ENCODE measurements at places on chromosomes 4 and X.

DNA sequence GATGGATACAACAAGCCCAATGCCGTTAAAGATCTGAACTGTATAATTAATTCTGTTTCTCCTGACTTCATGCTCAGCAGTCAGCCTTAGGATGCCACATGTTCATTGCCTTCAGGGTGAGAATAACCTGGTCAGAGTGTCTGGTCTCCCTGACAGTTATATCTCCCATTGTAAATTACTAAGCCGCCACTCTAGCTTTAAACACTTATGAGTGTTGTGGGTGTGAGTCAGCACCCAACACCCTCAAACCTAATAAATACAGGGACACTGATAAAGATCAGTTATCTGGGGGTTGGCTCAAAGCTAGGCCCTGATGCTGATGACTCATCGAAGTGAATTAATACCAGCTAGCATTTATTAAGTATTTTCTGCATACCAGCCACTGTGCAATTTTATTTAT is 64.9 kb upstream of the DYNLT3 start:
- DNase-seq: peak; percentile 5

DNA sequence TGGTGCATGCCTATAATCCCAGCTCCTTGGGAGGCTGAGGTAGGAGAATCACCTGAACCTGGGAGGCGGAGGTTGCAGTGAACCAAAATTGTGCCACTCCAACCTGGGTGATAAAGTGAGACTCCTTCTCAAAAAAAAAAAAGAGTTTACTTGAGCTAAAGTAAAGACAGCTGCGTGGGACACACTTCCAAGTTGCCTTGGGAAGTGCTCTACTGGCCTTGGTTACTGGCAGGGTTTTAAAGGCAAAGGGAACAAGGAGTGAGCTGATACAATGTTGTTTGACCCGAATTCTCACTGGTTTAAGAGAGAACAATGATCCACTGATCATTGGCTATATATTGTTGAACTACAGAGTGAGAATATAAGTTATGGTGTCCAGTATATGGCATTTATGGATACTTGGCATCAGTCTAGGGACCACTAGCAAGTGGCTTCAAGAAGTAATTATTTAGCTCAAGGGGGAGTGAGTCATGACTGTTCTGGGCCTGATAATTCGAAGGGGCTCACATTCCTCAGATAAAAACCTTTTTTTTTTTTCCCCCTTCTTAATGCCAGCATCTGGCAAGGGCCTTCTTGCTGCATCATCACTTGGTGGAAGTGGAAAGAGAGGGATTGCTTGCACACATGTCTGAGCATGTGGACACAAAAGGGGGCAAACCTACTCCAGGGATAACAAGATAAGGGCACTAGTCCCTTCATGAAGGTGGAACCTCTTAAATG is 32.3 kb downstream of the GRK4 start:
- no peak for DNase-seq

GRCh38 chrX:49269010-49269766 is 405 bp upstream of the PPP1R3F start:
- DNase-seq: peak; percentile 97

DNA sequence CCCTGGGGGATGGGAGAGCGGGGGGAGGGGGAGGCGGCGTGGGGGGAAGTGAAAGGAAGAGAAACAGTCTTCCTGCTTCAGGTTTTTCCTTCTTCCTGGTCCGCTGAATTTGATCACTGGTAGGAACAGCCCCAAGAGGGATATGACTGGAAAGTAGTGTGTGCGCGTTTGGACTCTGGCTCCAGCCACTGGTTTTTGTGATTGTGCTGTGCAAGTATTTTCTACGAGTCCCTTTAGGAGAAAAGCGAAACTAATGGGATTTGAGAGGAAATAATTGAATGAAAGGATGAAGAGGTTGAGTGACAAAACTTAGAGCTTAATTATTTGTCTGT is 836 bp downstream of the PRRG1 start:
- DNase-seq: no peak

DNA sequence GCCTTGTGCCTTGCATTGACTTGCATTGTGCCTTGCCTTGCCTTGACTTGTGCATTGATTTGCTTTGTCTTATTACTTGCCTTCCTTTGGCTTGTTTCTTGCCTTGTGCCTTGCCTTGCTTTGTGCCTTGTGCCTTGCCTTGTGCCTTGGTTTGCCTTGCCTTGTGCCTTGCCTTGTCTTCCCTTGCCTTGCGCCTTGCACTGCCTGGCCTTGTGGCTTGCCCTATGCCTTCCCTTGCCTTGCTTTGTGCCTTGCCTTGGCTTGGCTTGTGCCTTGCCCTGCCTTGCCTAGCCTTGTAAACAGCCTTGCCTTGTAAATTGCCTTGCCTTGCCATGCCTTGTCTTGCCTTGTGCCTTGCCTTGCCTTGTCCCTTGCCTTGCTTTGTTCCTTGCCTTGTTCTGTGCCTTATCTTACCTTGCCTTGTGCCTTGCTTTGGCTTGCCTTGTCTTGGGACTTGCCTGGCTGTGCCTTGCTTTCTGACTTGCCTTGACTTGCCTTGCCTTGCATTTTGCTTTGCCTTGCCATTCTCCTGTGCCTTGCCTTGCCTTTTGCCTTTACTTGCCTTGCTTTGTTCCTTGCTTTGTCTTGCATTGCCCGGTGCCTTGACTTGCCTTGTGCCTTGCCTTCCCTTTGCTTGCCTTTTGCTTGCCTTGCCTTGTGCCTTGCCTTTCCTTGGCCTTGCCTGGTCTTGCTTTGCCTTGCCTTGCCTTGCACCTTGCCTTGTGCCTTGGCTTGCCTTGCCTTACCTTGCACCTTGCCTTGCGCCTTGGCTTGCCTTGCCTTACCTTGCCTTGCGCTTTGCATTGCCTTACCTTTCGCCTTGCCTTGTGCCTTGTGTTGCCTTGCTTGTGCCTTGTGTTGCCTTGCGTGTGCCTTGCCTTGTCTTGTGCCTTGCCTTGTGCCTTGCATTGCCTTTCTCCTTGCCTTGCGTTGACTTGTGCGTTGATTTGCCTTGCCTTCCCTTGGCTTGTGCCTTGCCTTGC is 97.5 kb downstream of the TAB3 start:
- DNase-seq: no peak

GRCh38 chr4:60117726-60118323 is 1082.3 kb upstream of the ADGRL3 start:
- DNase-seq: no peak

GRCh38 chrX:146278381-146278780 is 460.8 kb downstream of the SLITRK2 start:
- DNase-seq: no peak

DNA sequence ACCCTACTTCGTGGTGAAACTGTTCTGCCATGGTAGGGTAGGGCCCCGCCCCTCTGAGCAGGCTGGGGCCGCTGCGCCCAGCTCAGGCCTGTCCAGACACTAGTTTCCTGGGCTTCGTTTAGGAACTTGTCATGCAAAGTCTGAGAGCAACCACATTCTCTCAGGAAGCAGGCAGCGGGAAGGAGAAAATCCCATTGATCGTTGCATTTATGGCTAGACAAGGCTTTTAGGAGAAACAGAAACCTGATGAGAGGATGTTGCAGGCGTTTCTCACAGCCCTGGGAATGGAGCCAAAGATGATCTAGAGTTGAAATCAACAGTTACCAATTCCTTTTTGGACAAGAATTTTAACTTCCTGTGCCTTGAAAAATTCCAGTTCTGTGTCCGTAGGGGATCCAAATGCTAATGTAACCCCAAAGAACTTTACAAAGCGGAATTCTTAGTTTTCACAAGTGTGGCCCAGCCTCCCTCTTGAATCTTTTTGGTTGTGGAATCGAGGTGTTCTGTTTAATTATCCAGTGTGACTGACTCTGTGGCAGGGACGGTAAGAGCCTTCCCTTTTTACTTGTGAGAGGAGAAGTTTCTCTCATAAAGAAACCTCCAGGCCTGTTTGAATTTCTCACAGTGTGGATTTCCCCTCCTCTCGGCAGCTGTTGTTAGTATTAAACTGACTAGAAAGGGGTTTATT is 4.5 kb upstream of the CXCL9 start:
- no peak for DNase-seq

GRCh38 chrX:47568656-47569295 is 7.8 kb downstream of the ARAF start:
- peak; percentile 43 for DNase-seq

DNA sequence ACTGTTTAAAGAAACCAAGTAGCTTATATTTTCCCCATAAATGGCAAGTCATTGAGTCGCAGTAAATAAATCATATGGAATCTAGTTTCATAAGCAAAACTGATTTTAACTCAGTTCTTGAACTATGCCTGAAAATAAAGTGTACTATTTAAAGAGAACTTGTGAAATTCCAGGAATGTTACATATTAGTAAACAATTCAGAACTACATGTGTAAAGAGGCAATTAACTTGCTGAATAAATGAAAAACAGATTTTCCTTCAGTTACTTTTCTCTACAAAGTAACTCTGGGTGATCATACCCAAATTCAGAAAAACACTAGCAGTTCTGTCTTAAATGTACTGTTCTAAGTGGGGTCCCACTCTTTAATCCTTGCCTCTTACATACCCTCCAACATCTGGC is 236.1 kb upstream of the EDNRA start:
- DNase-seq: no peak

GRCh38 chr4:187065396-187065795 is 341.7 kb upstream of the FAT1 start:
- DNase-seq: no peak

GRCh38 chrX:12892716-12893115 is 13.7 kb upstream of the TLR8 start:
- no peak for DNase-seq

DNA sequence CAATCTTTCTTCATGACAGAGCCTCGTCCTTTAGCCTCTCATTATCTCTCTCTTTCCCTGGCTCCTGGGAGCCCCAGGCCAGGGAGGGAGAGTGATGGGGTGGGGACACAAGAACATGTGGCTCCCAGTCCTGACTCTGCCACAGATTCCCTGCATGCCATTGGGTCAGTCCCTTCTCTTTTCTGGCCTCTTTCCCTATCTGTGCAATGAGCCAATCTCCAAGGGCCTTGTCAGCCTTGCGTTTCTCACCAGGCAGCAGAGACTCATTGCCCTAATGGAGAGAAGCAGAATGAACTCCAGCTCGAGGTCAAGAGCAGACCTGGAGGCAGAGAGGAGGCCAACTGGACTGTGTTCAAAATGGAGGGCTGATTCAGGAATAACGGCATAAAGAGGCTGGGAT is 38.4 kb upstream of the PJA1 start:
- DNase-seq: no peak

DNA sequence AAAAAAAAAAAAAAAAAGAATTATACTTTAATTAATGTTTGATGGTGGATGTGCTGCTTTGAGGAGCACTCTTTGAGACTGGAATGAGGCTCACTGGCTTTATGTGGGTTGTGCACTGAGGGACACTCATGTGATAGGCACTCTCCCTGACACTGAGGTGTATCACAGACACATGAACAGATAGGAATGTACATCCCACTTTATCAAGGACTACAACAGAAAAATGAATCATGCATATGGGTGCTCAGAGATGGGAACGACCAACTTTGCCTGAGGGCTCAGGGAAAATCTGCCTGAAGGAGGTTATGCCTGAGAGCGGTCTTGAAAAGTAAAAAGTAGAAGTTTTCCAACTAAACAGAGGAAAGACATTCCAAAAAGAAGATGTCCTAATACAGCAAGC is 97.7 kb upstream of the RBPJ start:
- no peak for DNase-seq

GRCh38 chr4:138275216-138275615 is 33.1 kb upstream of the SLC7A11 start:
- DNase-seq: no peak

GRCh38 chr4:663046-663437 is 11.0 kb downstream of the ATP5ME start:
- no peak for DNase-seq

DNA sequence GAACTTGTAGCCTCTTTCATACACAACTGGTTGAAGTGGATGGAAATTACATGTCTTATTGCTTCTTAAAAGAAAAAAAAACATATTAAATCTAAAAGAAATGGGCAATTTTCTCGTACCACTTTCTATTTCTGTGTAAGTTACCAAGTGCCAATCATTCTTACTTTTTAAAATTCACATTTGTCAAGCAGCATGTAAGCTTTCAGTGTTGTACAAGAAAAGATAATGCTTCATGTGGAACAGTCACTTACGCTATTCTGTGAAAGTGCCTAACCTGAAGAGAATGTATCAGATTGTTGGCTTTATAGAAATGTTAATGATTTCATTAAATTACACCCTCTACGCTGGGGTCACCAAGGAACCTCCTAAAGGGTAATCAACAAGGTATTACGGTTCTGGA is 4.4 kb upstream of the DCTD start:
- no peak for DNase-seq

GRCh38 chrX:39749135-39749534 is 348.6 kb downstream of the BCOR start:
- DNase-seq: no peak

DNA sequence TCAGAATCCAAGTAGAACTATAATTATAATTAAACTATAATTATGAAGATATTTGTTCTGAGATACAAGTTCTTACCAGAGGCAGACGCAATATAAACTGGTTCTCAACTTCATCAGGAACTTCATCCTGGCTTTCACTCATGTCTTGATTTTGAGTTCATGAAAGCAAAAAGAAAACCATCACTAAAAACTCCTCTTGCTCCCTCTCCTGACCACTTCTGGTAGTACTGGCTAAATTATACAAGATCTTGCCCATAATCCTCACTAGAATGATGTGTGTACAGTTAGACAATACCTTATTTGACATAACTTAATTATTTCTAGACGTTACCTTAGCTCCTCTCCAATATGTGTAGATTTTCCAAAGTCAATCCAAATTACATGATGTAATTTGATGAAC is 3.7 kb downstream of the TAF7L start:
- DNase-seq: peak; percentile 40

DNA sequence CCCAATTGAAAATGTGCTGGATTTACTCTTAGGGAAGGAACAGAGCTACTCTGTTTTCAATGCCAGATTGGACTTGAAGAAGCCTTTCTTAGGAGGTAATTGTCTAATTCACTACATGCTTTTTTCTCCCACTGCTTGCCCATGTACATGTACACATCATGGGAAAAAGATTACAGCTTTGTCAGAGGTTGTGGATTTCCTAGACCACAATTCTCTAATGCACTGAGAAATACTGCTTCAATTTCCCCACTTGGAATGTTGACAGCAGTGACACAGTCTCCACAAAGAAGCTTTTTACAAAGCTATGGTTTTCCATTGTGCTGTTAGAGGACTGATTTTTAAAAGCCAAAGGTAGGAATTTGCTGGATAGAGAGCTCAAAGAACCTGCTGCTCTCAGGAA is 19.5 kb downstream of the ZAR1 start:
- DNase-seq: no peak

DNA sequence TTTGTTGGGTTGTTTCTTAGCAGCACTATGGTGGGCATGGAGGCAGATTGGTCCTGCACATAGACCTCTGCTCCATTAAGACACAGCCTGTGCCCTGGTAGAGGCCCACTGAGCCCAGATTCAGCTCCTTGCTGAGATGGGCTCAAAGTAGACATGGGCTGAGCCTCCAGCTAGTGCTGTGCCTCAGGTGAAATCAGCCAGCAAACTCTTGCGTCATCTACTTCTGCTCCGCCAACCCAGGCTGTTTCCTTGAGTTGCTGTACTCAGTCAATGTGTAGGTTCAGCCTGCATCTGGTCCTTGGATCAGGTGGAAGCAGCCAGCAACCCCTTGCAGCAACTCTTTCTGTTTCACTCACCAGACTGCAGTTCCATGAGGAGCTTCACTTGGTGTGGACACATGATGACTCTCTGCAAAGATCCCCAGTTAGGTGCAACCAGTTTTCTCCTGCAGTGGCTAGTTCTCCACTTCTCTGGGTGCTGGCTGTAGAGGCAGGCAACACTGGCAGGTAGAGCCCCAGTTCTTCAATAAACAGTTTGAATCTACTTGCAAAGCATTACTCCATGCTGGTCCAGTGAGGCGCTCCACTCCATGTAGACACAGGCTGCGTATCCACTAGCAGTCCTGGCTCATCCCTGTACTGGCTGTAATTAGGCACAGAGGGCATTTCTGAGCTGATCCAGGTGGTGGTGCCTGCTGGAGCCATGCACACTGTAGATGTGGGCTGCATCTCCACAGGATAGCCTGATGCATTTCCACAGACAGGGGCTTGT is 199.0 kb upstream of the MAMLD1 start:
- DNase-seq: no peak

Measured in hematopoietic multipotent progenitor cell treated with erythropoietin and hydrocortisone succinate and interleukin-3 and kit ligand, for 17 days (in vitro differentiated cells).